ENCODE measurements at places on chromosomes 11 and 22. TPM values are rescaled to one million over a fixed set of nuclear protein-coding genes. Genes with fewer than 3 reads are reported as not detected.

The STK33 gene
- 4.0 TPM for total RNA-seq

The IL17REL gene
- total RNA-seq = not detected

The CADM1 gene
- total RNA-seq = 21.8 TPM

The RIMBP3B gene
- 0.38 TPM for total RNA-seq

The HORMAD2 gene
- total RNA-seq = not detected

The TRIM51 gene
- total RNA-seq = not detected

The IL18 gene
- 94.3 TPM for total RNA-seq
